ENCODE measurements at places on chromosomes 13 and 19.

DNA sequence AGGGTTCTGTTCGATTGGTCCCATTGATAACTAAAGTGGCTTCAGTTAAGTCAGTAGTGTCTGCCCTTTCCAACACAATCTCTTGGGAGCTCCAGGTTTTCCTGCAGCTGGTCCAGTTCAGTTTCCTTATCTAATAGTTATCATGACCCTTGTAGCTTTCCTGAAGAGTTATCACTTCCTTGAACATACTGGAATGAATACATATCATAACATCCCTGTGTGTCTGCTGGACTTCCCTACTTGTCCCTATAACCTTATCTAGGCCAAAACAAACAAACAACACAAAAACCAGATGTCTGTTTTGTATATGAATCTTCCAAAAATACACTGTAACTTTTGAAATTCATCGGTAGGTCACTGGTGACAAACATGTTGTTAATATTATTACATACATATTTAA, 167.6 kb downstream of the DCT start:
- no peak for DNase-seq

DNA sequence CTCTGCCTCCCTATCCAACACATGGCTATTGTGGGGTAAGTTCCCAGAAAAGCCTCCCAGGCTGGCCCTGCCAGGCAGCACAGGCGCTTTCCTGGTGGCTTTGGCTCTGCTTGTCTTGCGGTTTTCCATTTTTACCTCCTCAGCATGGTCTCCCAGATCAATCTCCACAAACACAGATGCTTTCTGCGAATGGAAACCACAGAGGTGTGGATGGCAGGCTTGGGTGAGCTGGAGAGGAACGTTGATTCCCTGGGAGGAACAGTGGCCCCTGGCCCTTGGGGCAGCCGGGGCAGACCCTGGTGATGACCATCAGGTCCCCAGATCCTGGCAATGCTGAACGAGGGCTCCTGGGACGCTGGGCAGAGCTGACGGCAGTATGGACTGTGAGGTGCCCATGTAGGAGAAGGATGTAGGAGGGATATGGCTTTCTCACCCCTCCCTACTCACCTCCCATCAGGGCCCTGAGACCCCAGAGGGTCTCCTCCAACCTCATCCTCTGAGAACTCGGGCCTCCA, 6.6 kb downstream of the C13orf46 start:
- no peak for DNase-seq

DNA sequence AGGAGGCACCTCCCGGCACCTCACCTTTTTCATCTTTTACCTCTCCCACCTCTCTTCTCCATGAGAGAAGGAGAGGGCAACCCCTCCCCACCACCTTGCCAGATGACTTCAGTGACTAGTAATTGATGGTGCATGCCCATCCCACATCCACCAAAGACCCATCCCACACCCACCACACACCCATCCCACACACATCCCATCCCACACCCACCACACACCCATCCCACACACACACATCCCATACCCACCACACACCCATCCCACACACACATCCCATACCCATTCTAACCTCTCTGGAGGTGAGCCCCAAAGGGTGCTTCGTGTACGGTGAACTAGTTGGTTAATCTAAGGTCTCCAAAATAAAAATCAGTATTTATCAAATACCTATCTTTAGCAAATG, 44.7 kb downstream of the STK24 start:
- DNase-seq = no peak

DNA sequence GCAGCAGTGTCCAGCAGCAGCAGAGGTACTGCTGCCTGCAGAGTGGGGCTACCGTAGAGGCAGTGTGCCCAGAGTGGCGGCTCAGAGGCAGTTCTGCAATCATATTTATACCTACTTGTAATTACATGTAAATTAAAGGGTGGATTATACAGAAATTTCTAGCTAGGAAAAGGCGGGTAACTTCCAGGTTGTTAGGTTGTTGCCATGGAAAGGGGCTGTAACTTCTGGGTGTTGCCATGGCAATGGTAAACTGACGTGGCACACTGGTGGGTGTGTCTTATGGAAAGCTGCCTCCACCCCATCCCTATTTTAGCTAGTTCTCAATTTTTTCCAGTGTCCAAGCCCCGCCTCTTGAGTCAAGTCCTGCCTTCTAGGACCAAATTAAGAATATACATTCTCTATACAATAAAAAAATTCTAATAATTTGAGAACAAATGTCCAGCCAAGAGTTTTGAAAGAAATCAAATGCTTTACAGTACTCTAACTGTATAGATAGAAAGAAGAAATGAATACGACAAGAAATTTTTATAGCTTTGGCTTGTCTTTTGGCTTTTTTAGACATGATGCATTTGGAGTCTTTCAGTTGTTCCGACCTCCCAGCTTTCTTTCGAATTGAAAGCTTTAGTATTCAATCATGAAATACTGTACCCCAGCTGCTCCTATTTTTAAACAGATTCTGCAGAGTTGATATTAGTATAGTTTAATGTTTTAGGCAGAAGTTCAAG, 816.6 kb downstream of the DIAPH3 start:
- DNase-seq = no peak

- DNase-seq = no peak
These were observed 1.0 kb downstream of the HIF3A start for GRCh38 chr19:46297700-46298478.

GRCh38 chr13:68708336-68708908, 1399.2 kb upstream of the ATXN8OS start:
- DNase-seq = no peak

DNA sequence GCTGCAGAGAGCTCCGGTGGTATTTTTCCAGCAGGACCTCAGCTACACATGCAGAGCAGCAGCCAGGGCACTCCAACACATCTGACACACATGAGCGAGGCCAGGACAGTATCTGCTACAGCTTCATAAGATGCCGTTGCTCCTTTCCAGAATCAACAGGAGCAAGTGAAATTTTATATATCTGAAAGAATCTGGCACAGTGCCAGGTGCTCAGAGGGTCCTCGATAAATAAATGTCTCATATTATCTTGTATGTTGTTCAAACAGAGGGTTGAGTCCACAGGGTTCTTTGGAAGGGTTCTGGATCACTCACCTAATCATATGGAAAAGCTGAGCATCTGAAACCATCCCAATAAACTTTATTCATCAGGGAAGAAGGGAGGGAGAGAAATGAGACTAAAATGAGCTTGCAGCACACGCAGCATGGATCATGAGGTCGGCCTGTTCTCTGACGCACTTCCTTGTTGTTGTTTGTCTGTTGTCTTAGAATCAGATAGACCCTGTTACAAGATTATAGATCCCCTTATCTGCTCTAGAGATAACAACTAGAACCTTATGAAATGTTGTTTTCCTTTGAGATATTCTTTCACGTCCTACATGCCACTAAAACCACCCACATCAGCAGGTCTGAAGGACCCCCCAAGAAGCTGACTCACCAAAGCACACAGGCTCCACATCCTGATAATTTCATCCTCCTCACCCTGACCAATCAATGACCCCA, 3.2 kb upstream of the METTL21C start:
- no peak for DNase-seq

GRCh38 chr19:1566392-1567115, 1.6 kb downstream of the MEX3D start:
- peak; percentile 72 for DNase-seq
